ENCODE measurements at places on chromosomes 4 and X. TPM values are rescaled to one million over a fixed set of nuclear protein-coding genes. Genes with fewer than 3 reads are reported as not detected.

GRCh38 chr4:73066445-73066844 is 3.1 kb downstream of the COX18 start:
- no peak overlapping the region for H3K4me3 ChIP-seq
- no peaks in the 10 kb centered on the region for H3K4me1 ChIP-seq
- no peaks in the 10 kb centered on the region for H3K27me3 ChIP-seq
- no peak overlapping the region for H3K27ac ChIP-seq
- DNase-seq = no peak

GRCh38 chr4:99859618-99860017 is 34.6 kb downstream of the LAMTOR3 start:
- H3K36me3 ChIP-seq = no peaks in the 10 kb centered on the region
- no peaks in the 10 kb centered on the region for H3K27me3 ChIP-seq
- no peak overlapping the region for H3K4me3 ChIP-seq
- DNase-seq = no peak
- no peak overlapping the region for H3K27ac ChIP-seq

GRCh38 chr4:55733932-55734331 is 85.7 kb upstream of the EXOC1L start:
- no peaks in the 10 kb centered on the region for H3K36me3 ChIP-seq
- no peak for DNase-seq
- H3K4me1 ChIP-seq = no peaks in the 10 kb centered on the region
- no peak overlapping the region for H3K27ac ChIP-seq
- no peaks in the 10 kb centered on the region for H3K27me3 ChIP-seq
- H3K4me3 ChIP-seq = no peak overlapping the region

- no peak for DNase-seq
- H3K4me3 ChIP-seq = no peak overlapping the region
- H3K27ac ChIP-seq = no peak overlapping the region
- no peaks in the 10 kb centered on the region for H3K27me3 ChIP-seq
Observed at GRCh38 chrX:57119416-57119815, 1.9 kb downstream of the SPIN2B start.

GRCh38 chrX:140572724-140573123 is 67.9 kb upstream of the SOX3 start:
- H3K36me3 ChIP-seq = no peaks in the 10 kb centered on the region
- H3K27me3 ChIP-seq = no peaks in the 10 kb centered on the region
- H3K4me1 ChIP-seq = no peaks in the 10 kb centered on the region
- H3K27ac ChIP-seq = no peak overlapping the region
- peak; percentile 52 for DNase-seq

- no peak overlapping the region for H3K4me3 ChIP-seq
- no peak for DNase-seq
- H3K36me3 ChIP-seq = no peaks in the 10 kb centered on the region
- no peak overlapping the region for H3K27ac ChIP-seq
- peaks cover 2% of the 10 kb centered on the region for H3K4me1 ChIP-seq
Observed at GRCh38 chrX:17613979-17614588, 123.2 kb upstream of the SCML1 start.

- no peak overlapping the region for H3K4me3 ChIP-seq
- no peak overlapping the region for H3K27ac ChIP-seq
- H3K36me3 ChIP-seq = peaks cover 39% of the 10 kb centered on the region
- DNase-seq = peak; percentile 63
- no peaks in the 10 kb centered on the region for H3K4me1 ChIP-seq
- H3K27me3 ChIP-seq = no peaks in the 10 kb centered on the region
Observed at GRCh38 chrX:48945517-48946348, 11.7 kb downstream of the OTUD5 start.

DNA sequence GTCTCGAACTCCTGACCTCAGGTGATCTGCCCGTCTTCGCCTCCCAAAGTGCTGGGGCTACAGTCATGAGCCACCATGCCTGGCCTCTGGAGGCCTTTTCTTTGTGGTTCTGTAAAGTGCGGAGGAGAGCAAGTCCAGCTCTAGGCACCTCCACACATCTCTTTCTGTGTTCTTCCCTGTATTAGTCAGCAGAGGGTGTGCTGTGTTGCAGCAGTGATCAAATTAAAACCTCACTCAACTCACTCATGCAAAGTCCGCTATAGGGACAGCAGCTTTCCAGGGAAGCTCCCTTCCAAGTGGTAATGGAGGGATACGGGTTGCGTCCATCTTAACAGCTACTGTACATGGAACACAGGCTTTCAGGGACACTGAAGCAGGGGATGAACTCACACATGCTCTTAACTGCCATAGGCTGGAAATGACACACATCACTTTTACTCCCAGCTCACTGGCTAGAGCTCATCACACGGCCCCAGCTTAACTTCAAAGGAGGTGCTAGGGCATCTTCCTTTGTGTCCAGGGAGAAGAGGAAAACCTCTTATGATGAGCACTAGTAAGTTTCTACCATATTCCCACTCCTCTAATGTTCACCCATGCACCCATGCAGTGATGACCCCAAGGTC is 36.0 kb upstream of the CCNG2 start:
- no peaks in the 10 kb centered on the region for H3K27me3 ChIP-seq
- H3K4me1 ChIP-seq = peaks cover 2% of the 10 kb centered on the region
- DNase-seq = peak; percentile 31
- no peaks in the 10 kb centered on the region for H3K36me3 ChIP-seq

DNA sequence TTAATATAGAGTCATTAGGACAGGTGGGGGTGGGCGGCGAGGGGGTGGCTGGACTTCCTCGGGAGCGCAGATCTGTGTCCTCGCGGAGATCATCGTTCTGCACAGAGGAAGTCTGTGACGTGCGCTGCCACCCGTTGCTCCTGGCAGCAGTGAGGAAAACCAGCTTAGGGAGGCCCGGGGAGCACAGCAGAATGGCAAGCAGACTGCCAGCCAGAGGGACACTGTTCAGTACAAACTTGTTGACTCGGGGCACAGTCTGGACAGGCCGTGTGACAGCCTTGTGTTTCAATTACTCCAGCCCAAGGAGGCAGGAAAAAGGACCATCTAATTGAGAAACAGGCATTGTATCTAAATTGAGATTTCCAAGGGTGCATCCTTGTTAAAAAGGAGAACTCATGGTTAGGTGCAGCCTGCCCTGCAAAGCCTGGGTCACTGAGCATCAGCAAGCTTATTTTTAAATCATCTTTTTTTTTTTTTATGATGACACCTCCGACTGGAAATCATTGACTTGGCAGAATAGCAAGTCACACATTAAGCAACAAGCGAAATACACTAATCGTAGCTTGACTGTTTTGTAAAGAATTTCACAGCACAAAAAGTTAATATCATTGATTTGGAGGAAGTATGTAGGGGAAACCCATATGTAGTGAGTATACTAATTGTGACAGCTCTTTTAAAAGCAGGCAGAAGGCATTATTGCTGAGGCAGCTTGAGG is 512.0 kb upstream of the FAT1 start:
- no peaks in the 10 kb centered on the region for H3K36me3 ChIP-seq
- H3K4me3 ChIP-seq = no peak overlapping the region
- H3K27me3 ChIP-seq = no peaks in the 10 kb centered on the region
- no peak for DNase-seq
- no peaks in the 10 kb centered on the region for H3K4me1 ChIP-seq

DNA sequence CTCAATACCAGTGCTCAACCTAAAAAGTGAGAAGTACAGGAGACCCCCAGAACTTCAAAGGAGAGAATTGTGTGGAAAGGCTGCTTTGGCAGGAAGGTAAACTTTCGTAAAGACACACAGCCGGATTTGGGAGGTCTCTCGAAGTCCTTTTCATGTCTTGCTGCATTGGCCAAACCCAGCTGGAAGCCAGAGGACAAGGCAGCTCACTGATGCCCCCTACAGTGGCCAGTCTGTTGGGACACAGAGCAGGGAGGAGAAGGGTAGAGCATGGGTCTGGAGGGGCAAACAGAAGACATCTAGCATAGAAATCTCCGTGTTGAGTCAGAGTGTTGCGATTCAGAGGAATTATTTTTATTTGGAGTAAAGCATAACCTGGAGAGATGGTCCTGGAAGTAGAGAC is 198.9 kb downstream of the ANK2 start:
- H3K27me3 ChIP-seq = no peaks in the 10 kb centered on the region
- H3K36me3 ChIP-seq = peaks cover 16% of the 10 kb centered on the region
- H3K4me1 ChIP-seq = no peaks in the 10 kb centered on the region
- peak; percentile 83 for DNase-seq
- no peak overlapping the region for H3K27ac ChIP-seq
- H3K4me3 ChIP-seq = no peak overlapping the region

DNA sequence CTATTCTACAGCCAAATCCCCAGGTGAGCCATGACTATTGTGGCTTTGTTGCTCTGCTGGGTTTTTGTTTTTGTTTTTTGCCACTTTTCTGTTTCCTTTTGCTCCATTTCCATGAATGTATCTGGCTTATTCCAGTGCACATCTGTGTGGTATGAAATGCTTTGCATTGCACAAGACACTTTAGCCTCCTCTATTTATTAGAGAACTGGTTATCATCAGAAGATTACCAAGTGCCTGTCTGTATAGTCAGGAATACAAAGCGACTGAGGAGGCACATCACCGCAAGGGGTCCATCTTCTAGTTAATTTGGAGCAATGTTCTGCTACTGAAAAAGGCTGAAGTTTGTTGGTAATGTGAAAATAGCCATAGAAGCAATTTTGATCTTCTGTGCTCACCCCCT is 120.8 kb downstream of the DCLK2 start:
- H3K4me1 ChIP-seq = no peaks in the 10 kb centered on the region
- DNase-seq = no peak
- no peaks in the 10 kb centered on the region for H3K27me3 ChIP-seq
- no peak overlapping the region for H3K27ac ChIP-seq
- no peaks in the 10 kb centered on the region for H3K36me3 ChIP-seq

DNA sequence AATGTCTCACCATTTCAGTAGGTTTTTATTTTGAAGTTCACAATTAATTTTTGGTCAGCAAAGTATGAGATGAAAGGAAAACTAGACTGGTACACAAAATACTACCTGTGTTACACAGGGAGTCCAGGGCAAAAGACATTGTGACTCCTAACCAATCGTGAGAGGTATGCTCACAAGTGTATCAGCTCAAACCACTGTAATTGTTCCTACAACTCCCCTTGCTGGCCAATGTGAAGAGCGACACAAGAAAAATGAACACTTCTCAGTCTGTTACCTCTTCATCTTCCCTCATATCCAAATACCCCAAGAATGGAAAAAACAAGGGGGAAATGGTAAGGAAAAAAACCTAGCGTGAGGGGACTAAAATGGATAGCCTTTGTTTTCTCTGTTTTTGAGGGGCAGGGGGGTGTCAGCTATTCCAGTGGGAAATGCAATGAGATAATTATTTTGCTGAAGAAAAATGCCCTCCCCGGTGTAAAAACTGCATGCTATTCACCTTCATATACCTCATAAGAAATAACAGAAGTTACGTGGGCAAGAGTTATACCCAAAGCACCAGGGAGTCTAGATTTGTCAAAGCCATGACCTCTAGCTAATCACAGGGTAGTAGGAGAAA is 30.6 kb upstream of the NSUN7 start:
- H3K4me3 ChIP-seq = no peak overlapping the region
- H3K36me3 ChIP-seq = no peaks in the 10 kb centered on the region
- no peak overlapping the region for H3K27ac ChIP-seq
- no peaks in the 10 kb centered on the region for H3K27me3 ChIP-seq
- DNase-seq = no peak

- H3K27ac ChIP-seq = no peak overlapping the region
- no peaks in the 10 kb centered on the region for H3K4me1 ChIP-seq
- no peak for DNase-seq
Observed at GRCh38 chr4:140168474-140168873, 14.5 kb upstream of the MAML3 start.

DNA sequence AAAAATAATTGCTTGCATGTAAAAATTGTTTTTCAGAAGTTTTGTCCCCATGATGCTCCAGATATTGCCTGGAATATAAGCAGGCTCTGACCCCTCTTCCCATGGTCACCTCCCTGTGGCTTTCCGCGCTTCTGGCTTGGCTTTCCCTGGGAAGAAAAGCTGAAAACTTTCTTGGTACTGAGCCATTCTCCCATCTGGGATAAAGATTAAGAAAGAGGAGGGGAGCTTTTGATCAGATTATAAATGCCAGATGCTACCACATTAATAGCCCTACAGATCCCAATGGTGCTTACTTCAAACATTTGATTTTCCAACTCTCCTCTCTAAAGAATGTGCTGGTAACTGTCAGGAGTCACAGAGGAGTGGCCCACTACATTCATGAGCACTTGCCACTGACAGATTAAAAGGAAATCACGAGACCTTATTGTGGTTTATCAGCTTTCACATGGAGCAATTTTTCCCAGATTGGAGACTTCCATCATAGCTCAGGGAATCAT is 54.4 kb upstream of the GAB1 start:
- H3K27me3 ChIP-seq = no peaks in the 10 kb centered on the region
- no peak overlapping the region for H3K27ac ChIP-seq
- DNase-seq = no peak
- no peaks in the 10 kb centered on the region for H3K36me3 ChIP-seq
- H3K4me1 ChIP-seq = no peaks in the 10 kb centered on the region
- H3K4me3 ChIP-seq = no peak overlapping the region

DNA sequence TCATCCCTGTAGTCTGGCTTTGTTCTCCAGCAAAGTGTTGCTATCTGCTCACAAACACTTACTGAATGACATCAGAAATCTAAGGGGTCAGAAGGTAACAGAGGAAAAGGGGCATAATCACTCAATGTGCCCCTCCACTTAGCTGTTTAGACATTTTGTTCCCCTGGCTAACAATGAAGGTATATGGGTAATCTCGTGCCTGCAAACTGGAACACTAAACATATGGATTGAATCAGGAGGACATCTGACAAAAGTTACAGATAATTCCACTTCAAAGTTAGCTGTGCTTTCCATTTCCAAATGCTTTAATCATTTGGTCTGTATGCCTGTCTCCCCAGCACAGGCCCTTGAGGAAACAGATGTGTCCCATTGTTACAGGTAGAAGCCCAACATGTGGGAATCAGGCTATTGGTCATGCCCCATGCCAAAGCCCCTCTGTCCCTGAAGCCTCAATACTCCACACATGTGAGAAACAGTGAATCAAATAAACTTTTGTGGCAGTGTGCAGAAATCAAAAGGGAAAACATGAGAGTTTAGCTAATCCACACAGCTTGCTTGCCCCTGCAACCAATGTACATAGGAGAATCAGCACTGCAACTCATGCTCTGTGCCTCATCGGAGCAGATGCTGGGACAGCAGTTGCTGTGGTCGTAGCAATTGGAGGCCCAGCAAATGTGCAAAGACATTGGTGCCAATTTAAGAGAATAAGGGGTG is 111.7 kb downstream of the RNF150 start:
- no peaks in the 10 kb centered on the region for H3K27me3 ChIP-seq
- no peak overlapping the region for H3K4me3 ChIP-seq
- no peak for DNase-seq
- no peak overlapping the region for H3K27ac ChIP-seq
- H3K36me3 ChIP-seq = no peaks in the 10 kb centered on the region
- H3K4me1 ChIP-seq = no peaks in the 10 kb centered on the region

- no peak overlapping the region for H3K27ac ChIP-seq
- H3K27me3 ChIP-seq = no peaks in the 10 kb centered on the region
- DNase-seq = no peak
- no peaks in the 10 kb centered on the region for H3K4me1 ChIP-seq
Observed at GRCh38 chrX:154018518-154019060, 1.1 kb downstream of the IRAK1 start.

- no peaks in the 10 kb centered on the region for H3K4me1 ChIP-seq
- no peak overlapping the region for H3K27ac ChIP-seq
Observed at GRCh38 chrX:41808047-41808446, 84.1 kb downstream of the GPR82 start.

The EPGN gene
- total RNA-seq = not detected

The XPNPEP2 gene
- 0.11 TPM for total RNA-seq

The TEX13C gene
- 0.24 TPM for total RNA-seq

The MMGT1 gene
- total RNA-seq = 22.5 TPM

The FRG2 gene
- total RNA-seq = not detected

The LGI2 gene
- total RNA-seq = 1.4 TPM

The APEX2 gene
- total RNA-seq = 29.0 TPM

The SLC49A3 gene
- 6.9 TPM for total RNA-seq

The PRR32 gene
- total RNA-seq = not detected

The CT45A5 gene
- not detected for total RNA-seq

The HTN3 gene
- not detected for total RNA-seq

The RHOXF2 gene
- total RNA-seq = not detected

The TMEM31 gene
- 0.55 TPM for total RNA-seq

The ARAP2 gene
- 6.3 TPM for total RNA-seq

Measured in H9 (cell line).